ENCODE measurements at places on chromosomes 5 and 9.
A peak's percentile ranks its signal among the peaks of the same experiment; 100 is the strongest.

DNA sequence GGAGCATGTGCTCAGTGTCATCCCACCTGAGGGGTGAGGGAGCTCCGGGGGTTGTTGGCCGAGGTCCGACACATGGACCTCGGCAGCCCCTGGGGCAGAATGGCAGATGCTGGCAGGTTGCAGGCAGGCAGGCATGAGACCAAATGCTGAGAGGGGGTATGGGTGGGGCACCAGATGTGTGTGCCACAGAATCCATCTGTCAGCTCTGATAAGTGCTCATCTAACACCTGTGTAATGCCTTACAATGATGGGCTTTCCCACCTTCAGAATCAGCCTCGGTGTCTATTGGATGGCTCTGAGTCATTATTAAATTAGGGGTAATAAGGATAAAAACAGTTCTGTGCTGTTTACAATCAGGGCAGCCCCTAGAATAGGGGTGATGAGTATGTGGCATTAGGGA lies 73.1 kb upstream of the SAP30L start:
- no peak for DNase-seq

- DNase-seq = no peak
Observed at GRCh38 chr9:34496149-34496712, 26.6 kb downstream of the ENHO start.

DNA sequence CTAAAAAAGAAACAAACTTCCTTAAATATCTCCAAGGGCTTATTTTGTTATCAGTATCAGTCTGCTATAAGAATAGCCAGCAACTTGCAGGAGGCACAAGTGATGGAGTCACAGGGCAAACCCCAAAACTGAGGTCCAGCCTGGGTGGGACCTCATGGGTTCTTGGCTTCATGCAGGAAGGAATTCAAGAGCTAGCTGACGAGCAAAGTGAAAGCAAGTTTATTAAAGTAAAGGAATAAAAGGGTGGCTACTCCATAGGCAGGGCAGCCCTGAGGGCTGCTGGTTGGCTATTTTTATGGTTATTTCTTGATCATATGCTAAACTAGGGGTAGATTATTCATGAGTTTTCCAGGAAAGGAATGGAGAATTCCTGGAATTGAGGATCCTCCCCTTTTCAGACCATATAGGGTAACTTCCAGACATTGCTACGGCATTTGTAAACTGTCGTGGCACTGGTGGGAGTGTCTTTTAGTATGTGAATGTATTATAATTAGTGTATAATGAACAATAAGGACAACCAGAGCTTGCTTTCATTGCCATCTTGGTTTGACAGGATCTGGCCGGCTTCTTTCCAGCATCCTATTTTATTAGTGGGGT lies 231.9 kb downstream of the ADAMTSL1 start:
- no peak for DNase-seq

- no peak for DNase-seq
Observed at GRCh38 chr5:84343171-84343570, 41.5 kb downstream of the EDIL3 start.

DNA sequence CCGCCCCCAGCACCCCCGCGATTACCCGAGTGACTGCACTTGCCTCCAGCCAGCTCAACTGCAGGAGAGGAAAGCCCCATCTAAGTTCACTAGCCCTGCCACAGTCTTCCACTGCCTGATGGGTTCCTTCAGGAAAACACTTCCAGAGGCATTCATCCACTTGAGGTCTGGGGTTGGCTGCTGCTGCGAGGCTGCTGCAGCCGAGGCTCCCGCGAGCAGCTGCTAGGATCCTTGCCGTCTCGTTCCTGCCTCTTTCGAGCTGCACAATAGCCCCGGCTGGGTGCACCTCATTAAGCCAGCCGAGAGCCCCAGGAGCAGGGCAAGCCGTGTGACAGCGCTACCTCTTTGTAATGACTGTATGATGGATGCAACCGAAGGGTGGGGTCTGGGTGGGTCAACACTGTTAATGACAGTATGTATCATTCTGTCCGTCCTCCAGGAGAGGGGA lies 24.2 kb upstream of the ELAVL2 start:
- no peak for DNase-seq

GRCh38 chr5:41009232-41009631 lies 61.9 kb downstream of the MROH2B start:
- DNase-seq = no peak

- no peak for DNase-seq
Observed at GRCh38 chr9:31604531-31604930, 779.9 kb upstream of the ACO1 start.

- no peak for DNase-seq
Observed at GRCh38 chr5:42825422-42826148, 13.9 kb upstream of the SELENOP start.

DNA sequence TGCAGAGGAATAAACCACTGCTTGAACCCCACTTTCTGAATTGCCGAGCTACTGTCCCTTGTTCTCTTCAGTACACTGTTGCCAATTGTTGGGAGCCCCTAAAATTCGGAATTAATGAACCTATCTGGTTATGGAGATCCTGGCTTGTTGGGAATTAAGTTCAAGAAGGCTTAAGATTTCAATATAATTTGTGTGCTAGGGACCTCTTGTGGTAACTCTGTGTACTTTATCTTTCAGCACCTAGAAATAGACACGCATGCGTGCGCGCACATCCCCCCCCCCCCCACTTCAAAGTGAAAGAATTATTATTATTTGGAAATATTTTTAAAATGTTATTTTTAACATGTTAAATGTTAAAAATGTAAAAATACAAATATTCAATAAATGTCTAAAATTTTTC lies 53.3 kb upstream of the FAM169A start:
- DNase-seq = no peak

- no peak for DNase-seq
Observed at GRCh38 chr9:135552698-135553171, 6.8 kb downstream of the OBP2A start.

DNA sequence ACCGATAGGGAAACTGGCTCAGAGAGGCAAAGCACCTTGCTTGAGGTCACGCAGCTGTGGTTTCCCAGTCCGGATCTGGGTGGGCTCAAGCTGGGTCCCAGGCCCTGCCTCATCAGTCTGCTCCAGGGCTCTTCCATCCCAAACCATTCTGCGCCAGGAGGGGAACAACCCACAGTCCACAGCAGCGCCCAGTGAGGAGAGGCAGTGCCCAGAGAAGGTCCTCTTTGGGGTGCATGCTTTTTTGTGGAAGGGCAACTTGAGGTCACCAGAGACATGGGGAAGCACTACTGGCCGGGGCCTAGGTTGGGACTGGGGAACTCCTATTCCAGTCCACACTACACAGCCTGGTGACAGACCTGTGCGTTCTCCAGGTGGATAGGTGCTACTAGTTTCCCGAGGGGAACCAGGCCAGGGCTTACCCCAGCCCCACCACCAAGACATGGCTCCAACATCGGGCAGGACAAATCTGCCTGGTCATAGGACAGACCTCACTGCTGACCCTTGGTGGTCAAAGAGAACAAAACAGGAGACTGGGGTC lies 62.5 kb upstream of the RNF130 start:
- DNase-seq = no peak

DNA sequence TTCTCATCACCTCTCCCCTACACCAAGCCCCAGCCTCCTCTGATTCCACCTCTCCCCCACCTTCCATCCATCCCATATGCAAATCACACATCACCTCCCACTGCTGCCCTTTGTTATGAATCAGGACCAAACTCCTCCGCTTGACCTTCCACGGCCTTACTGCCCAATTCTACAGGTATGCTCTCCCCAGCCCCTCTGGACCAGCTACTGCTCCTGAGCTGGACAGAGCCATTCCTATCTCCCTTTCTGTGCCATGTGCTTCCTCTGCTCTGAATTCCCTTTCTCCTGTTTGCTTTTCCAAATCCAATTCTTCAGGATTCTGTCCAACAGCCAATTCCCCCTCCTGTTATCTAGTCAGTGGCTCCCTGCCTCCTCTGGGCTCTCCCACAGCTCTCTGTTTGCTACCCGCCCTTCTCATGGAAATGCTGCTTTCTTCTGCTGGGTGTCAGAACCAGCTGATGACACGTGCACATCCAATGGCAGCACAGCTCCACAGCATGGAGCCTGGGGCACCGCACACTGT lies 8.3 kb downstream of the FABP6 start:
- no peak for DNase-seq

DNA sequence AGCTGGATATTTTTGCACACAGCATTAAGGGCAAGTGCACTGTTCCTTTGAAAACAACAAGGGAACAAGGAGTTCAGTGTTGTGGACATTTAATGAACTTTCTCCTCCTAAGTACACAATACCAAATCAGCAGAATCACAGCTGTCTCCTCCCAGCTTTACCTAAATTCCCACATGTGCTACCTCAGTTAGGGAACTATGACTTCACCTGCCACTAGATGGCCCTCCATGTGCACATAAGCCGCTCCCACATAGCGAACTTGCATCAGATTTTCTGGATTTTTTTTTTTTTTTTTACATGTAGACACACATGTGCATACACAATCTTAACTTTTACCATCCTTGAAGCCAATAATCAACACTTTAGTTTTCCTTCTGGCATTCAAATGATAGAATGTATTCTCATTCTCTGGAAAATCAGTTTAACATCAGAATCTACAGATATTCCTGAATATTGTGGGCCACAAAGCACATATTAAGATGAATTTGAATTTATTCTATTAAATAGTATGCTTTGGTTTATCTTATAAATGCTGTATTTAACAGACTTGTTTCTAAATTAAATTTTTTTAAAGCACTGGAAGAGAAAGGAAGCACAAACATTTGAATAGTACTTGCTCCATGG lies 123.6 kb downstream of the PALM2AKAP2 start:
- DNase-seq = peak; percentile 47

Measured in activated T-cell treated with anti-CD3 and anti-CD28 coated beads for 48 hours (primary cell).